ENCODE measurements at places on chromosomes 4 and X.
A peak's percentile ranks its signal among the peaks of the same experiment; 100 is the strongest.

- DNase-seq = no peak
These were observed 79.2 kb upstream of the NALF2 start for GRCh38 chrX:69424910-69425309.

- no peak for DNase-seq
These were observed 597.6 kb upstream of the CPEB2 start for GRCh38 chr4:14404730-14405129.

GRCh38 chr4:182880387-182881356, 36.5 kb downstream of the DCTD start:
- DNase-seq = no peak

DNA sequence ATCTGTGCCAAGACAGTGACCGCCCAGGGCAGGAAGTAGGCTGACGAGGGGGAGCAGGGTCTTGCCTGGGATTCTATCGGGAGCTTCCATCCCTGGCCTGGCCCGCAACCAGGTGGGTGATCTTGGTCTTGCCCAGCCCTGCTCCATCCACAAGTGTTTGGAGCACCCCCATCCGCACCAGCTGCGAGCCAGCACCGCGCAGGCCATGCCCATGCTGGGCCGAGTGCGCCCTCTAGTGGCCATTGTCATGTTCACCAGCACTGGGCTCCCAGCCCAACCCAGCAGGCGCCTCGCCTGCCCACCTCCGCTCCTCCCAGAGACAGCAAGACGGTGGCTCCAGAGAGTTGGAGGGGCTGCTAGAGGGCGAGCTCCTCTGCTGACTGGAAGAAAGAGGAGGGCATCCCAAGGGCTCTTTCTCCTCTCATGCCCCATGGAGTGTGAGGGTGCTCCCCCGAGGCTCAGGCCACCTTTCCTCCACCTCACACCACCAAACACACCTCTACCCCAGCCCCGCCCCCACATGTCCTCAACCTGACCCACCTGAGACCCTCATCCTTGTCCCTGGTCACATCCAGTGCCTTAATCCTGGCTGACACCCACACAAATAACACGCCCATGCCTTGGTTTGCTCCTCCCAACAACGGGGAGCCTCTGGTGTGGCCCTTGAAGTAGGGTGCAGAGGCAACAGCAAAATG, 9.8 kb upstream of the ATP2B3 start:
- DNase-seq = peak; percentile 65

DNA sequence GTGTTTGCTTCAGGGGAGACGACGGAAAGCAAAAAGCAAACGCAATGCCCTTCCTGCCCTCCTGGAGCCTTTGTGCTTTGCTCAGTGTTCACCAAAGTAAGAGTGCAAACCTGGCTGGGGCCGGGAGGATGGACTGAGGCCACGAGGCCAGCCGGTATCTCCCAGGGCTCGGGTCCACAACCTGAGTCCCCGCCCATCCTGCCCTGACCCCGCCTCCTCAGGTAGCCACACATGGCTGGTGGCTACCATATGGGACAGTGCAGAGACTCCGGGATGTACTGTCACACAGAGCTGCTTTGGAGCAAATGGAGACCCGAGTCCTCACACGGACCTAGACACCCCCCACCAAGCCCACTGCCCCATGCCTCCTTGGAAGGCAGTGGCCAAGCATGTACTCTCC, 4.8 kb downstream of the ATP2B3 start:
- DNase-seq = no peak

DNA sequence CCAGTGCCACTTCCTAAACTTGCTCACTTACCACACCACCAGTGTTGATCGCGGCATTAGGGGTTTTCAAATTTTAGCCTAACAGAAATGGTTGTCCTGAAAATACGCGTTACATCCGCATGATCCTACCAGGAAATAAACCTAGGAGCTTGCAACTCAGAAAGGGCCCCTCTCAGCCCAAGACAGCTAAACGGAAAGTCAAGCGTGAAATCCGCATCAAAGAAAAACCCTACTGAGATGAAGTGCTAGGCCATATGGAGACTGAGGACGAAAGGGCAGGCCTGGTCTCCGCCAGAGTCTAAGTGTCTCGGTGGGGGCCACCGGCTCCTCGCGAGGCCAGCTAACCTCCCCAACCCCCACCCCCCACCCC, 626 bp downstream of the YTHDC1 start:
- DNase-seq = peak; percentile 1

GRCh38 chr4:15989424-15989823, 26.4 kb upstream of the FGFBP2 start:
- DNase-seq = no peak

DNA sequence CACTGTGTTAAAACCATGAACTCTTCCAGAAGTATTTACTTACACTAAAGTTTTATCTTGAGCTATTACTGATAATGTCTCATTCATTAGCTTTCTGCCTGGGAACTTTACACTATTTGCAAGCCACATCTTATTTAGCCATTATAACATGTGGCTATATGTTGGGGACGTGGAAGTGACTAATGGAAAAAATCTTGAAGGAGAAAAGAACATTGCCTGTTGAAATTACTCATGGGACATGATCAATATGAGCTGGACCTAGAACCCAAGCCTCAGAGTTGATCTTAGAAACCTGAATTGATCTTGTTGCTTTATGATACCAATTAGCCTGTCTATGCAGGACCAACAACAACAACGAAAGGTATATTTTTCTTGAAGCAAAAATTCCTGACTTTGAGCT, 22.5 kb upstream of the ARHGAP6 start:
- no peak for DNase-seq

DNA sequence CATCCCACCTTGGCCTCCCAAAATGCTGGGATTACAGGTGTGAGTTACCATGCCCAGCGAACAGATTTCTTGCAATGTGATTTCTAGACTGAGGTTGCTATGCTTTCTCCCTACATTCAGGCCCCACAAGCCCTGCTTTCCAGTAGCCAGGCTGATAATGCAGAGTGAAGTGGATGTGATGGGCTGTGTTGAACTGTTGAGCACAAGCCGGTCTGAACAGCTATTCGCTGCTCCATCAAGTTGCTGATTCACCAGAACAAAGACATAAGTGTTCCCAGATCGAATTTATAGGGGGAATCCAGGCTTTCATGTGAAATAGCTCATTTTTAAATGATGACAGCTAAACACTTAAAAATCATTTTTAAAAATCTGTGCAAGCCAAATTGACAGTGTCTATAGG, 8.0 kb downstream of the NIPAL1 start:
- no peak for DNase-seq

- DNase-seq = no peak
These were observed 164.4 kb downstream of the CXXC4 start for GRCh38 chr4:104330125-104330905.

- no peak for DNase-seq
These were observed 232.5 kb downstream of the ARHGAP10 start for GRCh38 chr4:147964266-147964880.

- DNase-seq = no peak
These were observed 1.6 kb downstream of the KIT start for GRCh38 chr4:54659313-54659712.

- no peak for DNase-seq
These were observed 374.7 kb downstream of the ANKRD50 start for GRCh38 chr4:124337874-124338273.

DNA sequence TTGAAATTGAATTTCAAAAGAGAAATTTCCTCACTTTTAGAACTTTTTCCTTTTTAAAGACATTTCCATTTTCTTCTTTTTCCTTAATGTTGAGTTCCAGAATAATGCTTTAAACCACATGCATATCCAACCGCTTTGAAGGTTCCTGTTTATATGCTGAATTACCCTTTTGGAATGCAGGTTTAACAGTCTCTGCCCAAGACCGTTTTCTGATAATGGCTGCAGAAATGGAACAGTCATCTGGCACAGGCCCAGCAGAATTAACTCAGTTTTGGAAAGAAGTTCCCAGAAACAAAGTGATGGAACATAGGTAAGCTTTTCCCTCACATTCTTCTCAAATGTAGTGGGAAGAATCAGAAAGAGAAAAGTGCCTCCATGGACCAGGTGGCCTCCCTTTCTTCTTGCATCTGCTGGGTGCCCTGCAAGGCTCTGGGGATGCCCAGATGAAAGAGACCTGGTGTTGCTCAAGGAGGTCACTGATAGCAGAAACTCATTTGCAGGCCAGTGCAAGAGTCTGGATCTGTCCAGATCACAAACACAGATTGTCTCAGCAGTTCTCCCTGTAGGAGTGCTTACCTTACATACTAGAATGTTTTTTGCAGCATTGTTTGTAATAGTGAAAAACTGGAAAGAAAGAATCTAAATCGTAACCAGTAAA, 42.9 kb downstream of the MOSPD2 start:
- no peak for DNase-seq

DNA sequence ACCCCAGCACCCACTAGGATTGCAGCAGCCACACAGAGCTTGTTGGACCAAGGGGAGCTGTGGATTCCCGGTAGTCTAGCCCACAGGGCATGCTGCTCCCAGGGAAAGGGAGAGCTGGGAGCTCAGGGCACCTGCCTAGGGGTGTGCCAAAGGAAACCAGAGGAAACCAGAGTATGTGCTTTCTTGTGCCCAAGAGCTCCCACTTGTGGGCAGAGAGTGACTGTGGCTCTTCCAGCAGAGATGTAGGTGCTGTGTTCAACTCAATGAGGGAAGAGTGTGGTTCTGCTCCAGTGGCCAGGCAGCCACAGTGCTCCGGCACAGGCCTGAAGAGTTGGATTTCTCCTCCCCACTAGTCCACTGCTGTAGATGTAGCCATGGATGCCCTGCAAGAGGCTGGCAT, 1050.0 kb upstream of the INTU start:
- DNase-seq = no peak

- no peak for DNase-seq
These were observed 5.5 kb downstream of the L1CAM start for GRCh38 chrX:153880440-153880815.

DNA sequence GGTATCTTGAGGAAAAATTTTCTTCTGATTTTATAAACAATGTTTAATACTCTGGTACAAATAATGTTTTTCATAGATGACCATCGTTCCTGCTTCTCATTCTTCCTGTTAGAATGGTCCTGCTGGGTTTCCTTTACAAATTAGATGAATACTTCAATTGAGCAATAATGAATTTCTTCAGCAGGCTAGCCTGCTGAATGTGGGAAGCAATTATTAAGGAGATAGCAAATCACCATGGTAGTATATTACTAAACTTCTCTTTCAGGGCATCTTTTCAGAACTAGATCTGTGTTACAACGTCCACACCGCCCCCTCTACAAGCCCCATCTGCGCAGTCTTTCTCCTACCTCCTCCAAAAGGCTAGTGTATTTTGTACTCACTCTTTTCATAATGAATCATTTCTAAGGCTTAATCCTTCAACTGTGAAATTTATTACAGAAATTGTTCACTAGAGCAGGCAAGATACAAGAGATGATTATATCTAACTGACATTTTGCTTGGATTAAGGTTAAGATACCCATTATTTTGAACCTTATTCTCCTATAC, 38.4 kb downstream of the GPRIN3 start:
- no peak for DNase-seq

DNA sequence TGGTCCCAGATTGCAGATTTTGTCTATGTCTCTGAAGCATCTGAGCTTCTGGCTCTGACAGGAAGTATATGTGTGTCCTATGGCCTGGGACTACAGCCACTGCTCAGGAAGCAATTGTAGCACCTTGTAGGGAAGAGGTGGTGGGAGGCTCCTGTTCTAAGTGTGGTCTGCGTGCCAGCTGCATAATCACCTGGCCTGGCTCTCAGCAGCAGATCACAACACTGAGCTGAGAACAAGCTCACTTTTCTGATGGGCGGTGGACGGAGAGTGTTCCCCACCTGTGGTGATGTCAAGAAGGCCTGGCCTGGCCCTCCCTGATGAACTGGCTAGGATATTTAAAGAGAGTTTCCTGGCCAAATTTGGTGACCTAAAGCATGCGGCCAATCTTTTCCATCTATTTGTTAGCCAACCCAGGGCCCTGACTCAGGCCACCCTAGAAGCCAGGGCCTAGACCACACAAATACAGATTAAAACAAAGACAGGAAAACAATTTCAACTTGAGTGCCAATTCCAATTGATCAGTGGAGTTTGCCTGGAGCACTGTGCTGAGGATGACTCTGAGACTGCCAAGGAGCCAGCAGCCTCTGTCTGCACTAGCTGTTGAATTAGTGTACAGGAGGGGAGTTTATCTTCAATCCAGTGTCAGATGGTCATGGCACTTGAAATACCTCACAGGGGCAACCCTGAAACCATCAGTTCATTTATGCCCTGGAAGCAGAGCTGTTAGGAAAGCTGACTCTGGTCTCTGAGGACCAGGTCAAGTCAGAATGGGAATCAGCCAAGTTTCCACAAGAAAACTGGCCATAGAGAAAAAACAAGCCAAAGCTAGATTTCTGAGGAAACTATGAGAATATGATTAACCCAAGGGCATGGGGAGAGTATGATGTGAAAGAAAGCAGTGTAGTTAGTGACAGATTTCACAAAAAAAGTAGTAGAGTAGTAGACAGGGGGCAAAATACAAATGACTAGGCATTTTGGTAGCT, 47.4 kb downstream of the PRDM5 start:
- DNase-seq = no peak

DNA sequence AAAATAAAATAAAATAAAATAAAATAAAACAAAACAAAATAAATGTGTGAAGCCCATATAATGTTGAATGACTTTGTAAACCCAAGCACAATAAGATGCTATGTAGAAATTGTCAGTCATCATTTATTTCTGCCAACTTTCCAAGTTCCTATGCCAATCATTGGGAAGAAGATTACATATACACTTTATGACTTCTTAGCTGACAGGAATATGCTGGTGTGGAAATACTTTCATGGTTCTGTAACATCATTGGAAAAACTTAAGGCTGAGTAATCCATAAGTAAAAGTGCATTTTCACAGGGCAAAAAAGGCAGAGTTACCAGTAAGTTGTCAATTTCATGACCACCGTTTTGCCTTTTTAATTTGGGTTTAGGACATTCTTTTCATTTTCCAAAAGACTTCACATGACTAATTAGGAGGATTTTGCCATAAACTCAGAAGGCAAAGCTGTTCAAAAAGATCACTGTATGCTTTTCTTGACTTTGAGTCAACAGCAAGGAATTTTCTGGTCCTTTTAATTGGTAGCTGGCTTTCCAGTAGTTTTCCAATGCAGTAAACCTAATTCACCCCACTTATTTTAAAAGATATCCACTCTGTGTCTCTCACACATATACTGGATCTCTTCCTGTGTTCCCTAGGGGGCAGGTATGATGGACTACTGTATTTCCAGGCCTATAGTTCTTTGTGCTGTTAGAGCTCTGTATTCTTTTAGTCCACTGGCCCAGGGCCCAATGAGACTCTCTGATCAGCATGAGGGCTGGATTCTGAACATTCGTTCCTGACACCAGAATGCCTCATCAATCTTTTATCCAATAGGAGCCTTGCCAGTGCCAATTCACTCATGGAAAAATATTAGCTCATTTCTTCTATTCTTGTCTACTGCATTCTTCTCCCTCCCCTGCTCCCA, 26.2 kb upstream of the SCRG1 start:
- no peak for DNase-seq

GRCh38 chr4:24777536-24778463, 17.6 kb upstream of the SOD3 start:
- DNase-seq = no peak

GRCh38 chr4:148344941-148345340, 97.3 kb downstream of the NR3C2 start:
- no peak for DNase-seq

- DNase-seq = no peak
These were observed 580.5 kb upstream of the FAT1 start for GRCh38 chr4:187304133-187304532.

GRCh38 chrX:10631416-10632145, 11.2 kb upstream of the MID1 start:
- DNase-seq = no peak
